GM23248 (cell line): ENCODE measurements at places on chromosomes 5 and 9.
A peak's percentile ranks its signal among the peaks of the same experiment; 100 is the strongest.

- no peak for DNase-seq
These were observed 106.3 kb upstream of the NR3C1 start for GRCh38 chr5:143509758-143510221.

DNA sequence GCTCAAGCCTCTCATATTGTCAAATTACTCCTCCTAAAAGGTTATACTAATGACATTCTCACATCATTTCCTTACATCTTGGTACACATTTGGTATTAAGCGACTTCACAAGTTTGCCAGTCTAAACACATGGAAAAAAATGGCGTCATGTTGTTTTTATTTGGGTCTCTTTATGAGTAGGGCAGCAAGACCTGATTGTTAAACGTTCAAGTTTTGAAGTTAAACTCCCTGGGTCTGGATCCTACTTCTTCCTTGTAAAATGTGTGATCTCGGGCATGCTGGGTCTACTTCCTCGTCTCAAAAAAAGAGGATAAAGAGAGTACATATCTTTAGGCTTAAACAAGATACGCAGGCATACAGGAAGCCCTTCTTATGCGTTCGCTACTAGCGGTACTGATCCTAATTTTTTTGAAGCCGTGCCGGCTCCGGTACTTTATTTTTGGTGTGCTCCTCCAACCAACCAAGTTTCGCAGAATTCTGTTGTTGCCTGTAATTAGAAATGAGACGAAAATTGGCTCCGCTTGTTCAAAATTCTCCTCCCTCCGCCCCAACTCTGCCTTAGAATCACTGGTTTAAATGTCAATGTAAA, 596 bp upstream of the CDC37L1 start:
- DNase-seq = peak; percentile 59

- peak; percentile 96 for DNase-seq
These were observed 207.5 kb downstream of the NXNL2 start for GRCh38 chr9:88742483-88742882.

DNA sequence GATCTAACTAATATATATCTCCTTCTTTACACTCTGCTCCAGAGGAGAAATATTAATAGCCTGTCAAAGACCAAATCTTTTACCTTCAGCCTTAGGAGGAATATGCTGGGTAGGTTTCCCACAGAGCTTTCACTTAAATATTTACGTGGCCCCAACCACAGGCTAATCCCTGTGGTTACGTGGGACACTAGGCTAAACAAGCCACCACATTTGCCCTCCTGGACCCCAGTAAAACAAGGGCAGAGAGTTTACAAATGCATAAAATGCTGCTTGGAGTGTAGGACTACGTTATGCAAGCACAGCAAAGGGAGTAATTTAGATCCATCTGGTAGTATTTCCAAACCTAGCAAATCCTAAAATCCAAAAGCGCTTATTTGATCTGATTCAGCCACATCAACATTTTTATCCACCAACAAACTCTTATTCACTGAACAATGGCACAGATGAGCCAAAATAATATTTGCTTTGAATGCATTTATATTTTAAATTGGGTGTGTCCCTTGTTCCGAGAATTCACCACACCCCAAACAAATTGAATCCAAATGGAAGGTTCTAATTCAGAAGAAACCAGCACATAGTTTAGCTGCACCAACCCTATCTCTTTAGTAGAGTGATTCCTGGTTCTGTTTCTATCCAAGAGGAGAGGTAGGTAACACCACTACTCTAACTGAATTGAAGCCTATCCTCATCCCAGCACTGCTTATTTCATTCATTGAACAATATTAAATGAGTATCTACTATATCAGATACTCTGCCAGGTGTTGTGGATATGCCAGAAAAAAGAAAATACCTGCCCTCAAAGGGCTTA, 179.0 kb downstream of the TSSK1B start:
- DNase-seq = no peak

GRCh38 chr5:56561-57290, 35.2 kb upstream of the PLEKHG4B start:
- DNase-seq = peak; percentile 53

GRCh38 chr9:109419531-109419930, 78.6 kb downstream of the PTPN3 start:
- DNase-seq = no peak
